ENCODE measurements at places on chromosomes 7 and 10.

GRCh38 chr7:73844848-73845460 is 2.6 kb upstream of the METTL27 start:
- DNase-seq = peak; percentile 50

GRCh38 chr7:131250331-131250730 is 77.3 kb upstream of the MKLN1 start:
- no peak for DNase-seq

DNA sequence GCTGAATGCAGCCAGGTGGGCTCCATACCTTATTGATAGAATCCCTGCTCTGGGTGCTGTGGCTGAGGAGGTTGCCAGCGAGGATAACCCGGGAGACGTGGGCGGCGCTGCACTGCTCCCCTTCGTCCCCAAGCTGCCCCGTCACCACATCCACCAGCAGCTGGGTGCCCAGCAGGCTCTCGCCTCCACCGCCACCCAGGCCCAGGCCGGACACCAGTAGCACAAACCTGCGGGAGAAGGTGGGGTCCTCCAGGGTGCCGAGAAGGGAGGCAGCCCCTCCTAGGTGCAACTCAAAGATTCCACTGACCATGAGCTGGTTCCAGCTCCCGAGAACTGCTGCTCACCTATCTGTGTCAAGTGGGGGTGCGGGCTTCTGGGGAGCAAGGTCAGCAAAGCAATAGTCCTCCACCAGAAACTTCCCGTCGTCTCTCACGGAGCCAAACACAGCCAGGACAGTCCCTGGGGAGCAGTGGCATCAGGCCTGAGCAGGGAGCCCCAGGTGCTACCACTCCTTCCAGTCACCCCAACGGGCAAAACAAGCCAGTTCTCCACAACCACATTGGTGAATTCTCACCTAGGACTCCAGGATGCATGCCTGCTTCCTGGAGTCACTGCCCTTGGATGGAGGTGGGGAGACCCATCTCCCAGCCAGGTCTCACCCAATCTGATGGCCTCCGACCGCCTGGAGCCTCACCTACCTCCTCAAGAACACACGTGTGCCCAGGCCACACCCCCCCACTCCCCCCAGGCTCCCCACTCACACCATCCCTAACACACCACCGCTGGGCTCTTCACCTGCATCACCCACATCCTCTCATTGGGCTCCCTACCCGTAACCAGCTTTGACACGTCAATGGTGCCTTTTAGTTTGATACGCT is 6.3 kb downstream of the POLD2 start:
- DNase-seq = no peak

- no peak for DNase-seq
These were observed 716.6 kb upstream of the GALNT17 start for GRCh38 chr7:70415179-70415972.

DNA sequence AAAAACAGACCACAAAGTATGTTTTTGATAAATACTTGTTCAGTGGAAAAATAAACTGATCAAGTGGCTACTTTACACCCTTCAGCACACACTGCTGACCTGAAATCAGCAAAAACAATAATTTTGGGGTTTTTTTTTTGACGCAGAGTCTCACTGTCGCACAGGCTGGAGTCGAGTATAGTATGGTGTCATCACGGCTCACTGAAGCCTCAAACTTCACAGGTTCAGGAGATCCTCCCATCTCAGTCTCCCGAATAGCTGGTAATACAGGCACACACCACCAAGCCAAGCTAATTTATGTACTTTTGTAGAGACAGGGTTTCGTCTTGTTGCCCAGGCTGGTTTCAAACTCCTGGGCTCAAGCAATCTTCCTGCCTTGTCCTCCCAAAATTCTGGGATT is 30.6 kb downstream of the TARP start:
- DNase-seq = no peak

GRCh38 chr10:34814223-34814912 is 728 bp downstream of the PARD3 start:
- no peak for DNase-seq

DNA sequence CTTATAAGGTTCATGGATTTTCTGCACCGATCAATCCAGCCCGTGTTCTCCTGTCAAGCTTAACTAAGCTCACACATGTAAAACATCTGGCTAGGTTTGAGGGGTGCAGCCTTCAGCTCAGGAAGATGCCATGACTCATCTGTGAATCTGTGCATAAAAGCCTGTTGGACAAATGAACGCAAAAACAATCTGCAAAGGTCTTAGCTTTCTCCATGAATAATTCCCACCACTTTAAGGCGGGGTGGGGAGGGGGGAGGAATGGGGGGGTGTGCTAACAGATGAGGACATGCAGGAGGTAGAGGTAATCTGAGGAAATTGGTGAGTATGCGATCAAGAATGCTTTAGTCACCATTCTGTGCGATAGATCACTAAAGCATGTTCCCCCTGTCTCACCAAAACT is 4.8 kb downstream of the DOCK4 start:
- peak; percentile 75 for DNase-seq

- no peak for DNase-seq
These were observed 7.6 kb downstream of the WNT8B start for GRCh38 chr10:100470367-100470766.

DNA sequence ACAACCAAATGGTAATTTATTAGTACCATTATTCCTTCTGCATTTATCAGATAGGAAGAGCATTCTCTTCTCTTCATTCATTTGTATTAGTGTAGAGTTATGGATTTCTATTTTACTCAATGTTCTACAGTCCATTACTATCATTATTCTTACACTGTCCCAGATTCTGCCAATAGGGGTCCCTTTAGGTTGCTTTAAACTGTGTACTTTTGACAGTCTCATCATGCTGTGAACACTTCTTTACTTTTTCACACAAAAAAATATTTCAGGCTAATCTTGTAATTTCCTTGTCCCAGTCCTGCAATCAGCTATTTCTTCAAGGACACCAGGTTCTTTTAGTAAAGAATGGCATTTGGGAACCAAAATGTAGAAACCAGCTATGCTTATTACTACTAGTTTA is 99.3 kb downstream of the ZNF248 start:
- DNase-seq = no peak

- DNase-seq = no peak
These were observed 44.3 kb downstream of the PRR15 start for GRCh38 chr7:29607889-29608288.

GRCh38 chr7:117264716-117265115 is 58.1 kb downstream of the WNT2 start:
- no peak for DNase-seq
